NCI-H1694 treated with DMSO at 0.1 percent for 48 hours (cell line): ENCODE measurements at places on chromosomes 1 and 21.
A peak's percentile ranks its signal among the peaks of the same experiment; 100 is the strongest.

DNA sequence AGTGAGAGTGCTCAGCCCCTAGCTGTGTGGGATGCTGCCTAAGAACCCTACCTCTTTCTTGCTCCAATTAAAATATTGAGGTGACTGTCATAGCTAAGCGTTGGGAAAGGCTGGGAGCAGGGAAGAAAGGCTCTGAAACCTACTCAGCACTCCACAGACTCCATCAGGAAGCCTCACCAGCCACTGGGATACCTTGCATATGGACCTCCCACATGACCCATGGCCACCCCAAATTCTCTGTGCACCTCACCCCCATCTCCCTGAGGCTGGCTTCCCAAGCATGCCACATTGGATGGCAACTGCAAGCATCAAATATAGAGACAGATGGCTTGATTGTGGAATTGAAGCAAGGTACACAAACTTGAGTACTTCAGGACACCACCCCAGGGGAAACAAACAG lies 41.8 kb downstream of the FLVCR1 start:
- no peak for DNase-seq

DNA sequence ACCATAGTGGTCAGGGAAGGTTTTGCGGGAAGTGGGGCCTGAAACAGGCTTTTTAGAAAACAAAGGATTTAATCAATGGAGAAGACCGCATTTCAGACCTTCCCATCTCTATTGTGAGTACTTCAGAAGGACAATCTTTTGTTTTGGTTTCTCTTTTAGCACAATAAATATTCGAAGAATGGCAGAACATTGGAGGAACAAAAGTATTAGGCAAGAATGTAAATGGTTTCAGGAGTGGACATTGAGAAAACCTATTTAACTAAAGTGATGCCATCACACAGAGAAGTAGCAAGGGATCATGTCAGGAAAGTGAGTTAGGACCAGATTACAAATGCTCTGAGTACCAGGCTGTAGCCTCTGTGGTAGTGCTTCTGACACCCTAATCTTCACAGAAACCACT lies 26.8 kb upstream of the UBE2U start:
- no peak for DNase-seq

DNA sequence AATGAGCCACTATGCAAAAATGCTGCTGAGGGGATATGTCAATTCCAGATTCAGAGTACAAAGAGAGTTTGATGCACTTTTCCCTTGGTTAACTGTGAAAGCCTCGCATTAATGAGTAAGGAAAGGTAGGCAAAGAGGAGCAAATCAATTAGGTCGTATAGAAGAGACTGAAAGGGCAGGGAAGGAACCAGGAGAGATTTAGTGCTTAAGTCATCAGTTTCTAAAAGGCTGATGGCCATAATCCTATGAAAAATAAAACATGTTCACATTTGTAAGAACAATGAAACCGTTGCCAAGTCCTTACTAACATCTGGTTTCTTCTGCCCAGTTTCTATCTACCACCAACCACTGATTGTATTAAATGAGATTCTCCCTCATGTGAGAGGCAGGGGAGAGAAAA lies 118.4 kb upstream of the PALMD start:
- DNase-seq, result no peak

DNA sequence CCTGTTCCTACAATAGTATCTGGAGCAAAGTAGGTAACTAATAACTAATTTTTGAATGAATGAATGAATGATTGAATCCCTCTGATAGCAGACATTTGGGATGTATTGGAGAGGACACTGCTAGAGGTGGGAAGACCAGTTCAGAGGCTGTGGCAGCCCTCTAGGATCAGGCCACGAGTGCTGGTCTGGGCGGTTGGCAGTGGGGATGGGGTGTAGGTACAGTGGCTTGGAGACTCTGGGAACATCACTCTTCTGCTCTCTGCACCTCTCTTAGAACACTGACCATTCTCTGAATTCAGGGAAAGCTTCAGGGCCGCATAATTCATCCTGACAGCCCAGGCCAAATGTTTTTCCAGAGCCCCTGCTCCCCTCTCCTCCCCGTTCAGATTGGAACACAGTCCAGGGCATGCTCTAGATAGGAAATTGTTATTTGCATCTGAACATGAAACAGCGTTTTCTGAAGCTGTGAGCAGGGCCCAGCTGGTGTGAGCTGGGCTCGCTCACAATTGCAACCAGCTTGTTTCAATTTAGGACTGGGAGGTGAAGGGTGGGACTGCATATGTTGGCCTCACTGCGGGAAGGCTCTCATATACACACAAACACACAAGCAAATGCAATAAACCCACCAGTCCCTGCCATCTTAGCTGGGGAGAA lies 253.1 kb upstream of the USP24 start:
- DNase-seq, result no peak

- no peak for DNase-seq
Measured at GRCh38 chr1:228219245-228219961, 11.6 kb downstream of the OBSCN start.

DNA sequence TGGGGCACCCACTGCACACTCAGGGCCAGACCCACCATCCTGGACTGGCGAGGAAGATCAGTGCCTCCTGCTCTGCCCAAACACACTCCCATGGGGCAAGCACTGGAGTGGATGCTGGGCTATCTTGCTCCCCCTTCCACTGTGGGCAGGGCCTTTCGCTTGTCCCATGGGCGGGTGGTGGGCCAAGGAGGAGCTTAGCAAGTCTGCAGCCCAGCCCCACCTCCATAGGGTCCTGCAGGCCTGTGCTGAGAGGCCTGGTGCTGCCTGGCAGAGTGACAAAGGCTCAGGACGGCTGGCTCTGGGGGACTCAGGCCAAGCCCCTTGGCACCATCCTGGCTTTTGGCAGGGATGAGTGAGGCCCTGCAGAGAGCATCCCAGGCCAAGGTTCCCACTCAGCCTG lies 89.4 kb downstream of the PTPRU start:
- DNase-seq, result no peak

GRCh38 chr1:203789966-203790365 lies 5.5 kb upstream of the ZBED6 start:
- DNase-seq, result no peak

DNA sequence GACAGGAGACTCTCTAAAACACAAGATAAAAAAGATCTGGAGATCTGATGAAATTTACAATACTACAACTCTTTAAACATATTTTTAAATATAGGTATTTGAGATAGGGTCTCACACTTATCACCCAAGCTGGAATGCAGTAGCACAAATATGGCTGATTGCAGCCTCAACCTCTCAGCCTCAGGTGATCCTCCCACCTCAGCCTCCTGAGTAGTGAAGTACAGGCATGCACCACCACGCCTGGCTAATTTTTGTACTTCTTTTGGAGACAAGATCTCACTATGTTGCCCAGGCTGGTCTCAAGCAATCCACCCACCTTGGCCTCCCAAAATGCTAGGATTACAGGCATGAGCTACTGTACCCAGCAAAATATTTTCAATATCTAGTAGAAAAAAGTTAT lies 170.0 kb upstream of the NR5A2 start:
- no peak for DNase-seq

DNA sequence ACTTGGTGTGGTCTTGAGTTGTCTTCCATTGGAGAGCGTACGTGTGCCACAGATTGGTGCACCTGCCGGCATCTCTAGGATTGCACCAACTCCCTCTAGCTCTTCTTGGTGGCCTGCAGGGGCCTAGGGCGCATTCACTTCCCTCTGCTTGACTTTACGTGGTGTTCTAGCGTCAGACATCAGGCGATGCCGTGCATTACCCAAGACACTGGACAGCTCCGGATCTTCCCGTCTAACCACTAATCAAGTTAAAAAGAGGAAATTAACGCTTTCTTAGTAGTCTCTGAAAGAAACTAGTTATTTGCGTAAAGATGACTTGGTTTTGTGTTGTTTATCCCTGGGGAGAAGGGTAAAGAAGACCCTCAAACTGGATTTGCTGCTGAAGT lies 510 bp upstream of the IL10RB start:
- DNase-seq, result peak; percentile 15

GRCh38 chr1:220339581-220339980 lies 67.3 kb upstream of the RAB3GAP2 start:
- peak; percentile 5 for DNase-seq

DNA sequence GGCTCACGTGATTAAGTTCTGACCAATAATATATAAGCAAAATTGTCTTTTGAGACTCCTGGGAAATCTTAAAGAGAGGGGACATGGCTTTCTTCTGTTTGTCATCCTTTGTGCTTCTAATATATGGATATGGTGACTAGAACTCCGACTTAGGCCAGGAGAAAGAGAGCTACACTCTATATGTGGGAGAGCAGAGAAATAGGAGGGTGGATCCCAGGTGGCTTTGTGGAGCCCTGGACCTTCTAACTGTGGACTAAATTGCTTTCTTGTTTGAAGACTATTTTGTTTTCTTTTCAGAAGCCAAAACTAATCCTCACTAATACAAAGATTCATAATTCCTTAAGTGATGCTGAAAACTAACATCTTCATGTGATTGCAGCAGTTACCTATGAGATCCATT lies 75.0 kb downstream of the CENPF start:
- DNase-seq, result no peak

DNA sequence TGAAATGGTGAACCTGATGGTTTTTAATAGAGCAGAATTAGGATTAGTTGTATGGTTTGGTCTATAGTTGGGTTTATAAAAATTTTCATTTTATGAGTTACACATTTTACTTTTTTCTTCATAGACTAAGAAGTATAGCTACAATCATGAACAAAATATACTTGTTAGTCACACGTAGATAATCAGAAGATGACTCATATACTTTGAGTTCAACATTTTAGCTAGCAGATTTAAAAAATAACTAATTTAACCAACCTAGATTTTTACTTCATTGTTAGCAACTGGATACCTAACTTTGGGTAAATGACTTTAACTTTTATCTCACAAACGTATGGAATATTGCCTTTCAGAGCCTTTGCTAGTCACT lies 27.9 kb downstream of the MORC3 start:
- DNase-seq, result no peak
